ENCODE measurements at places on chromosomes 16 and 17.
A peak's percentile ranks its signal among the peaks of the same experiment; 100 is the strongest.

DNA sequence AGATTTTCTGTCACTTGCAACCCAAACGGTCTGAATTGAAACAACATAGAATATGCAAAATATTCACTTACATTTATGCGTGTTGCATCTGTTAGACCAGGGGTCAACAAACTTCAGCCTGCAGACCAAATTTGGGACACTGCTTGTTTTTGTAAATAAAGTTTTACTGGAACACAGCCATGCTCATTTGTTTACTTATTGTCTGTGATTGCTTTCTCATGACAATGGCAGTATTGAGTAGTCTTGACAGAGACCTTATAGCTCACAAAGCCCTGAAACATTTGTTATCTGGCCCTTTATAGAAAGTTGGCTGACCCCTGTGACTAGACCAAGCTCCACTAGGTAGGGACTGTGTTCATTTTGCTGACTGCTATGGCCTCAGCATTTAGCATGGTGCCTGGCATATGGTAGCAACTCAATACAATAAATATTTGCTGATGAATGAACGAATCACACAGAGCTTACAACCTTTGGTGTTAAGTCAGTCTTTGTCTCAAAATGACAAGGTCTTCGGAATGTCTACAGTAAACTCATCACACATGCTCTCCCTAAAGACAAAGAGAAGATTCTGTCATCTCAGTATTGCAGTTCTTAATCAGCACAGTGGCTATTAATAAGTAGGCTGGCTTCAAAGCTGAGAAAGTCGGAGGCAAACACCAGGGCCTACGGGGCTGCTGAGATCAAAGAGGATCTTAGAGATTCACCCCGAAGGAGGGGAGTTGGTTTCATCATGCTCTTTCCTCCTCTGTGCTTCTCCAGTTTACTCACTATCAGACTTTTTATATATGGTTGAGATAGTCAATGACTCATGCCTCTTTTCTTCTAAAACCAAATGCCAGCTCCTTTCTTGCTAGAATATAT is 95.2 kb upstream of the AXIN2 start:
- DNase-seq = no peak

DNA sequence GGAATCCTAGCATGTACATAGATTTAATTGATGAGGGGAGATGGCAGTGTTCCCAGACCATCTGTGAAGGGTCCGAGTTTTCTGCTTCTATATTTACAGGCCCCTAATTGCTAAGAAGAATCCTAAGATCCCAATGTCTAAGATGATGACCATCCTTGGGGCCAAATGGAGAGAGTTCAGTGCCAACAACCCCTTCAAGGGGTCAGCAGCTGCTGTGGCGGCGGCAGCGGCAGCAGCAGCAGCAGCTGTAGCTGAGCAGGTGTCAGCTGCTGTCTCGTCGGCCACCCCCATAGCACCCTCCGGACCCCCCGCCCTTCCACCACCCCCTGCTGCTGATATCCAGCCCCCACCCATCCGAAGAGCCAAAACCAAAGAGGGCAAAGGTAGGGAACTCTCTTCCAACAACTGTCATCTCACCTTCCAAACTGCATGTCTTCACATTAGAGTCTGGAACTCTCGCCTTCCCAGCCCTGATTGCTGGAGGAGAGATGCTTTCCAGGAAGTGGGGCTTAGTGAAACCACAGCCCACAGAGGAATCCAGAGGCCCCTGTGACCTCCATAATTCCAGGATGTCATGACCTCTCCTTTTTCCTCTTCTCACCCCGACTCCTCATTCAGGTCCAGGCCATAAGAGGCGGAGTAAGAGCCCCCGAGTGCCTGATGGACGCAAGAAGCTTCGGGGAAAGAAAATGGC is 4.7 kb downstream of the CHD3 start:
- no peak for DNase-seq

- DNase-seq = no peak
Observed at GRCh38 chr16:87765473-87765775, 362 bp downstream of the KLHDC4 start.

DNA sequence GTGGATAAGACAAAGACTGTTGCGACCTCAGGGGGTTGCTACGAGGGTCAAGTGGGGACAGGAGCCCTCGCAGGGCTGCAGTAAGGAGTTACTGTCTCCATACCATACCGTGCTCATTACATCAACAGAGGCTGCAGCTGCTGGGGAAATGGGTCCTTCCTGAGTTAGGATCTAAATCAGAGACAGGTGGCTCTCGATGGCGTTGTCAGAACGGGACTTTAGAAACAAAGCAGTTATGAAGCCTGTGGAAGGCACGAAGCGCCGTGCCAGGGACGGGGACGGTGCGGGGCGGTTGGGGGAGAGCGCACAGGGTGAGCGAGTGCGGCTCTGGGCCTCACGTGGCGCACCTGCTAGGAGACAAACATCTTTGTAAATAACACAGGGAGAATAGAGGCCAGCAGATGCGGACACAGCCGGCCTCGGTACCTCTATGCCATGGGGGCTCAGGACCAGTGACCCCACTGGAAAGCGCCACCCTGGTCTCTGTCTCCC is 34.4 kb downstream of the ZCCHC14 start:
- no peak for DNase-seq

- DNase-seq = no peak
Observed at GRCh38 chr17:29091606-29092289, 48.8 kb downstream of the PIPOX start.

GRCh38 chr16:19884611-19885450 is at the start of gene GPRC5B:
TSS of gene GPRC5B (minus strand) at chr16:19884848. CDS start at chr16:19872845, 12,003 bp downstream.
- DNase-seq = no peak

DNA sequence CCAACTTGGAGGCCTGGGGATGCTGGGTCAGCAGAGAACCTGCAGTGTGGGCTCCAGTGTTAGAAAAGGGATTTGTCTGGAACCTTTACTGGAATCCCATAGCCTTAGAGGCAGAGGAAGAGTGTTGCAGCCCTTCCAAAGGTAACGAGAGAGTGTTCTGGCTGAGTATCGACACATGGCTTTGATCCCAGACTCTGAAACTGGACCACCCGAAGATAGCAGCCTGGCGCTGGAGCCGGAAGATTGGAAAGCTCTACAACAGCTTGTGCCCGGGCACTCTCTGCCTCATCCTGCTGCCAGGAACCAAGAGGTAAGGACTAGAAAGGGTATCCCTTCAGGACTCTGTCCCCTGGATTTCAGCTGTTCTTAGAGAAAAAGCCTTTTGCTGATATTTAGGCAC is 39.7 kb downstream of the REXO5 start:
- DNase-seq = no peak

- DNase-seq = no peak
Observed at GRCh38 chr16:56047307-56048234, 143.7 kb upstream of the GNAO1 start.

DNA sequence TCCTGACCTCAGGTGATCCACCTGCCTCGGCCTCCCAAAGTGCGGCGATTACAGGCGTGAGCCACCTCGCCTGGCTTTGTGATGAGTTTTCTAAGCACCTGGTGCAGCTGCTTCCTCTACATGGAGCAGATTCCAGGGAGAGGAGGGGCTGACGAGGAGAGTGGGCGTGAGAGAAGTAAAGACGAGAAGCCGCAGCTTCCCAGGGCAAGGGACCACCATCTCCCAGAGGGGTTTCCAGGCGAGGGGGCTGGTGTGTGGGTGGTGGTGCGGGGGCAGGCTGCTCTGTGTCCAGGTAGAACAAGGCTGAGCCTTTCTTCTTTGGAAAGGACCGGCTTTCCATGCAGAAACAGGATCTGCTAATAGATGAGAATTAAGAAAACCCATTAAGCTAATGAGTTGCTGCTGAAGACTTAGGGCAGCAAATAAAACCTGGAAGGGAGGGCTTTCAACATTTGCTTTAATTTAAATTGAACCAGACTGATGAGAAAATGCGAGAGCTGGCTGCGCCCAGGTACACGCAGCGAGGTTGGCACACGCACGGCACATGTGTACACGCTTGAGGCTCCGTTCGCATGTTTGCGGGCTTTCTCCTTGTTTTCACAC is 236.7 kb downstream of the RBFOX3 start:
- no peak for DNase-seq

- DNase-seq = no peak
Observed at GRCh38 chr17:47676510-47677165, 17.3 kb upstream of the TBKBP1 start.

DNA sequence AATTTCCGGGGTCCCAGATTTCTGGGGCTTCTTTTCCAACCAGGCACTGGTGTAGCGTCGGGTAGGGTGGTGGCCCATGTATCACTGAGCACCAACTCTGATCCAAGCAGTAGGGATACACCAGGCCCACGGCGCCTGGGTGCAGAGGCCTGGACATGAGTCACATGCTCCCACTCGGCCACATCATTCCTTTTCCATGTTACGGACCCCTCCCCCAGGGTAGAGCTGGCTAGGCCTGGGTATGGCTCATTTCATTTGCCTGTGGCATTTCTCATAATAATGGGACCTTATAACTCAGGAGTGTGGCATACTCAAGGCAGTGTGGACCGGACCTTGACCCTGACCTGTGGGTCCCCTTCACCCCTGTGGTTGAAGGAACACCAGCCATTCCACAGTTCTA is 18.0 kb upstream of the NDRG4 start:
- no peak for DNase-seq

- DNase-seq = no peak
Observed at GRCh38 chr16:65545413-65545956, 423.6 kb upstream of the CDH11 start.

- DNase-seq = no peak
Observed at GRCh38 chr17:32795339-32795979, 81.5 kb downstream of the MYO1D start.

DNA sequence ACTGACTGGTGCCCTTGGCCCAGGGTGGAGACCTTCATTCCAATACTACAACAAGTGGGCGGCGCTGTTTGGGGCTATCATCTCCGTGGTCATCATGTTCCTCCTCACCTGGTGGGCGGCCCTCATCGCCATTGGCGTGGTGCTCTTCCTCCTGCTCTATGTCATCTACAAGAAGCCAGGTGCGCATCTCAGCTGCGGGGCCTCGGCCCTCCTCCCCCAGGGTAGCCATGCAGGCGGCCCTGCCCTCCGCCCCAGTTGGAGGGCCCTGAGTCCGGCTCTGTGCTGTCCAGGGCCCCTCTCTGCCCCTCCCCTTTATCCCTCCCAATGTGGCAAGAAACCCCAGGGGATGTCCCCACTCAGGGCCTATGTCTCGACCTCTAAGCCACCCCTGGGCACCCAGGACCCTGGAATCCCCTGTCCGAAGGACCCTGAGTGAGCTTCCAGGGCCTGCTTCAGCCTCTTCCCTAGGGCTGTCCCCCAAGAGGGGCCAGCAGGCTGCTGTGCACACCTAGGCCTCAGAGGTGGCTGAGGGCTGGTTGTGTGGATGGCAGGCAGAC is 19.1 kb downstream of the SLC12A3 start:
- no peak for DNase-seq

- DNase-seq = no peak
Observed at GRCh38 chr17:76131692-76132573, 9.1 kb downstream of the FOXJ1 start.

- peak; percentile 26 for DNase-seq
Observed at GRCh38 chr17:81869221-81870130, 1.7 kb downstream of the ARHGDIA start.

DNA sequence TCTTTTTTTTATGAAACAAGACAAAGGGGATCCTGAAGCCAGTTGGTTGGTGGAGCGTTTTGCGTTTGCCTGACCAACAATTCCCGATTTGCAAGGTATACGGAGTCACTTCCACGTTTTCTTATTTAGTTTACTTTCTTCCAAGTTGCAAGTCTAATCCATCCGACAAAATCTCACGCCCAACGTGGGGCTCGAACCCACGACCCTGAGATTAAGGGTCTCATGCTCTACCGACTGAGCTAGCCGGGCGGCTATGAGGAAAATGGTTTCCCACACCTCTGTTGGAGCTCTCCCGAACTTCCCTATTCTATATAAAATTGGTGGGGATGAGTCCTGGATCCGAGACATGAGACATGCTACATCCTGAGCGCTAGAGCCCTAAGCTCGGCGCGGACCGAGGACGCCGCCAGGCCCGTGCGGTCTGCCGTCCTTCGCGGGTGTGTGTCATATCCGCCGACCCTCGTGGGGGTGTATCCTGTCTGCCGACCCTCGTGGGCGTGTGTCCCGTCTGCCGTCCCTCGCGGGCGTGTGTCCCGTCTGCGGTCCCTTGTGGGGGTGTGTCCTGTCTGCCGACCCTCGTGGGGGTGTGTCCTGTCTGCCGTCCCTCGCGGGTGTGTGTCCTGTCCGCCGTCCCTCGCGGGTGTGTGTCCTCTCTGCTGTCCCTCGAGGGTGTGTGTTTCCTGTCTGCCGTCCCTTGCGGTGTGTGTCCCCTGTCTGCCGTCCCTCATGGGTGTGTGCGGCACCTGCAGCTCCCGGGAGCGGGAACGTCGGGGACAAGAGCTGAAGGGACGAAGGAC is 22.6 kb downstream of the ZNF213 start:
- DNase-seq = peak; percentile 93

GRCh38 chr17:55576996-55577586 is 65.8 kb upstream of the SMIM36 start:
- DNase-seq = peak; percentile 69

DNA sequence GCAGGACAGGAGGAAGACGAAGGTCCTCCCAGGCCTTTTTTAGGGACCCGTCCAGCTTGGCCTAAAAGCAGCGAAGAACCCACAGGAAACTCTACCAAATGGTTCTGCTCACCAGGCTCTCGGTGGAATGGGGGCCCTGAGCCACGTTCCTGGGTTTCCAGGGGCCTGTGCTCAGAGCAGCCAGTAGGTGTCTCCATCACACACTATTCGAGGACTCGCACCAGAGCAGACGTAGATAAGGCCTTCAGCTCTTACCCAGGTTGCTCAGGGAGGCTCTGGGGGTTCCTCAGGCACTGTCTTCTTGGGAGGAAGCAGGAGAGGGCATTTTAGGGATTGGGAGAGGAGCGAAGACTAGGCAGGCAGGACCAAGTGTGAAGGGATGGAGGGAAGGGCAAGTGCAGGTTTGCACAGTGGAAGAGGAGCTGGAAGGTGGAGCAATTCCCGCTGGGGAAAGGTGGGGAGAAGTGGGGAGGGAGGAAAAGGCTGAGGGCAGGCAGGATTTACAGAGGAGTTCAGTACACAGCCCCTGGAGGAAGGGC is 157.1 kb downstream of the RGS9 start:
- DNase-seq = peak; percentile 72

DNA sequence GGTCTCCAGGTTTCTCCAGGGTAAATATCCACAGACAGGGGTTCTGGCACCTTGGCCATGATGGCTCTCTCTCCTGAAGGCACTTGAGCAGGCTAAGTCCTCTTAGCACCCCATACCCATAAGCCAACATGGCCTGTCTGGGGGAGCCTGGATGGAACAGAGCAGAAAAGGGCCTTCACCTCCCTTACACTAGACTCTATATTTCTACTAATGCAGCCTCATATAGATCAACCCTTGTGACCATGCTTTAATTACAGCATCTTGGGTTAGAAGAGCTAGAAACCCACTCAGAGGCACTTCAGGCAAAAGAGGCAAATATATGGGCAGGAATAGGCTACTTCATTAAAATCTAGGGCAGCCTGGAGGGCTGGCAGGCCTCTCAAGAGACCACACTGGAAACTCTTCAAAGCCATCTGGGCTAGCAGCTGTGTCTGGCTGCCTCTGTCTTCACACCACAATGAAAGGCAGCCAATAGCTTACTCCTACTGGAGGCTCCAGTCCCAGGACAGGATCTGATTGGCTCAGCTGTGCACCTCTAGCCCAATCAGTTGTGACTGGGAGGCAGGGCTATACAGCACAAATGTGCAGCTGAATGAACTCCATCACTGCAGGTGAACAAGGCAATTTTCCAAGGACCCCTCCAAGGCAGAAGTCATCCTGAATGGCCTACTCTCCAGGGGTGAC is 4.7 kb upstream of the CDT1 start:
- no peak for DNase-seq

Measured in HCEC 1CT (cell line).